ENCODE measurements at places on chromosomes 2 and 18.

DNA sequence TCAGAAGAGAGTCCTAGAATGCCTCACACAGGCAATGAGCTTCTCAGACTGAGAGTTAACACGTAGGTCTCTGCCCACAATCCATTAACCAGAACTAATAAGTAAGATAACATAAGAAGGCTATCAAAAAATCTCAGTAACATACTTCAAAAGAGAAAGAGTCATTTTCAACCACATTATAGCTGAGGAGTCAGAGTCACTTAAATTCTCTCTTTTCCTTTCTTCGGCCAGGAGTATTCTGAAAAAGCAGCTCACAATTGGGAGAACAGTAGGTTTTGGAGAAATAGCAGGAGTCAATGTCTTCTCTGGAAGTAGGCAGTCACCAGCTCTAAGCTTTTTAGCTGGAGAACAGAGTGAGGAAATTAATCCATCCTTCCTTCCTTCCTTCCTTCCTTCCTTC, 1364.4 kb upstream of the NXPH2 start:
- no peak for DNase-seq

- DNase-seq: no peak
These were observed 79.6 kb downstream of the MIB1 start for GRCh38 chr18:21820033-21820810.

GRCh38 chr2:223306371-223306770, 254.4 kb downstream of the KCNE4 start:
- no peak for DNase-seq

DNA sequence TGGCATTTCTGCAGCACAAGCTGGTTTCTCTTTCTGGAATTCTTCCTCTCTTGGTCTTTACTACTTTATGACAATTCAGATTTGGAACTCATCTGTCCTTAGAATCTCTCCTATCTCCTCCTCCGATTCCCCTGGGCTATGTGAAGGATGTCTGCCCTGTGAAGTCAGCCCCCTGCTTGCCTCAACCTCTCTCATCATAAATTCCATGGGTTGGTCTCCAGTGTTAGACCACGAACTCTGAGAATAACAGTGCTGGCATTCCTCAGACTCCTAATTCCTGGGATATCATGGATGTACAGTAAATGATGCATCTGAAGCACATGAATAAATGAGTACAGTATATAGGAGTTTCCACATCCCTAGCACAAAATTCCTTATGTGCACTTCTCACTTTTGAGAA, 21.0 kb upstream of the CYRIA start:
- DNase-seq: no peak

- DNase-seq: no peak
These were observed 24.5 kb downstream of the ZEB2 start for GRCh38 chr2:144495227-144496091.

- DNase-seq: no peak
These were observed 337.5 kb upstream of the NT5C1B start for GRCh38 chr2:18926631-18927524.

DNA sequence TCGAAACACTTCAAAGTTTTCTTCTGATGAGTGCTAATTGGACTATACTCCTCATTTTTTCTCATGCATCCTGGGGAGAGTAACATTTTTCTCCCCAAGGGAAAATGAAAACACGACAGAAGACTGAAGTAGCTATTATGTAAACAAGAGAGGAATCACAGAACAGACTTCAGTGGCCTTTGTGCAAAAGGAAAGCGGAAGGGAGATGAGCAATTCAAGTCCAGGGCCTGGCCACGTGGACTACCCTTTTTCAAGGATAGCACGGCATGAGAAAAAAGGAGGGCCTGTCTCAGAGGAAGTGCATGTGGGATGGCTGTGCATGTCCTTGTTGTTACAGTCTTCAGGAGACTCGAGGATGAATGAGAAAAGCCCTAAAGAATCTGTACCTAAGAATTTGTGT, 43.8 kb upstream of the KCNE4 start:
- DNase-seq: no peak

DNA sequence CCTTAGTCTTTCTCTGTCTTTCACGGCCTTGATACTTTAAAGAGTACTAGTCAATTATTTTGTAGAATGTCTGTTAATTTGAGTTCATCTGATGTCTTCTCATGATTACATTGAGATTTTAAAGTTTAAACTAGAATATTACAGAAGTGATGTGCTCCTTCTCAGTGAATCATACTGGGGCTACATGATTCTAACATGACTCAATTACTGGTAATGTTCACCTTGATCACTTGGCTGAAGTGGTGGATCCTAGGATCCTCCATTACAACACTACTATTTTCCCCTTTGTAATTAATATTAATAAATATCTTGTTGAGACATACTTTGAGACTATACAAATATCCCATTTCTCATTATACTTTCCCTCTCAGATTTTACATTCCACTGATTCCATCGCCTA, 148.5 kb downstream of the CAMKMT start:
- no peak for DNase-seq

DNA sequence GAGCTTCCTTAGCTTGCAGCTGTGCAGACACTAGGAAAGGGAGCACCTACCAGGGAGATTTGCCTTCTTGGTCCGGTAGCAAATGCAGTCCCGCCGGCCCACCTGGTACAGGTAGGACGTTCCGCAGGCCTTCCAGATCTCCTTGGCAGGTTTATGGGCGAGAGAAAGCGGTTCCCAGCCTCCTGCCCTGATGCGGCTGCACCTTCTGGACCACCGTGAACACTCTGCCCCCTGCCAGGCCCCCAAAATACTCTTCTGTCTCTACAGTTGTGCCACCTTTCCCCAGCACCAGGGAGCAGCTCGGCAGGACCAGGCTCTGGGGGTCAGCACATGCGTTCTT, 67.4 kb downstream of the HNRNPLL start:
- DNase-seq: no peak

GRCh38 chr2:71992036-71992435, 155.6 kb downstream of the CYP26B1 start:
- DNase-seq: no peak

DNA sequence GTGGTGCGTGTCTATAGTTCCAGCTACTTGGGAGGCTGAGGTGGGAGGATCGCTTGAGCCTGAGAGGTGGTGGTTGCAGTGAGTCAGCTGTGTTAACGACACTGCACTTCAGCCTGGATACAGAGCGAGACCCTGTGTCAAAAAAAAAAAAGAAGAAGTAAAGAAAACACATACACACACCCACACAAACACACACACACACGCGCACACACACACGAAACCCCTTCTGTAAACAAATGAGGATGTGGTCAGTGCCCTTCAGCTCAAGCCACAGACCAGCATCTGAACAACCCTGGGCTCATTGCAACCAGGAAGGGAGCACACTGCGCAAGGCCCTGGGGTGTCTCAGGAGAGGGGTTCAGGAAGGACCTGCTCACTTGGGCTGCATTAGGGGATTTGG, 47.9 kb upstream of the KCNF1 start:
- DNase-seq: no peak

- DNase-seq: no peak
These were observed 1122.7 kb upstream of the PIK3C3 start for GRCh38 chr18:40832362-40832761.

GRCh38 chr2:144510294-144510991, 9.5 kb downstream of the ZEB2 start:
- DNase-seq: no peak

DNA sequence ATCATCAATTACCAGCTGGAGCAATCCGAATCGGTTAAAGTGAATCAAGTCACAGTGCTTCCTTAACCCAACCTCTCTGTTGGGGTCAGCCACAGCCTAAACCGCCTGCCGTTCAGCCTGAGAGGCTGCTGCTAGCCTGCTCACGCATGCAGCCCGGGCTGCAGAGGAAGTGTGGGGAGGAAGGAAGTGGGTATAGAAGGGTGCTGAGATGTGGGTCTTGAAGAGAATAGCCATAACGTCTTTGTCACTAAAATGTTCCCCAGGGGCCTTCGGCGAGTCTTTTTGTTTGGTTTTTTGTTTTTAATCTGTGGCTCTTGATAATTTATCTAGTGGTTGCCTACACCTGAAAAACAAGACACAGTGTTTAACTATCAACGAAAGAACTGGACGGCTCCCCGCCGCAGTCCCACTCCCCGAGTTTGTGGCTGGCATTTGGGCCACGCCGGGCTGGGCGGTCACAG, 496 bp upstream of the ITGA4 start:
- peak; percentile 50 for DNase-seq

- no peak for DNase-seq
These were observed 5.4 kb upstream of the POLI start for GRCh38 chr18:54263904-54264336.

DNA sequence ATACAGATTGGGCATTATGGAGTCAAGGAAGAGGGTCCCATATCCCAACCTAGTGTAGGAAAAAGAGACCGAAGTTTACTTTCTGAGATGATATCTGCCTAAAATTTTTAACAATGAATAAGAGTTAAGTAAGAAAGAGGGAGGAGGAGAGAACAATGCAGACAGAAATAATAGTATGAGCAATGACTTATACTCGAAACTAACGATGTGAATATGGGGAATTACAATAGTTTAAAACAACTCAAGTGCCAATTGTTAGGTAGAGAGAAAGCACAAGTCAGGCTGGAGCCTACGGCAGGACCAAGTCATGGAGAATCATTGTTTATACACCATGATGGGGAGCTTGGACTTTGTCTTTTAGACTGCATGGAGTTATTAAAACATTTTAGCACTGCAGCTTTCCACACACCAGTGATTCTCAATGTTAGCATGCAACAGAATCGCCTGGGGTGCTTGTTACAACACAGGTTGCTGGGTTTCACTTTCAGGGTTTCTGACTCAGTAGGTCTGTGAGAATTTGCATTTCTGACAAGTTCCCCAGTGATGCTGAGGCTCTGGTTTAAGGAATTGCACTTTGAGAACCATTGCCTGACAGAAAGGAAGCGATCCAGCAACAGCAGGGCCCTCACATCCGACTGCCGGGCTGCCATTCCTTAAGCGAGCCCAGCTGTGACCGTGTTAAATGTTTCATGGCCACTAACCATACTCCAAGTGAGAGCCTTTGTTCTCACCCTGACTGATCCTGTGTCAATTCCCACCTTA, 511.2 kb downstream of the DCDC2C start:
- DNase-seq: no peak

DNA sequence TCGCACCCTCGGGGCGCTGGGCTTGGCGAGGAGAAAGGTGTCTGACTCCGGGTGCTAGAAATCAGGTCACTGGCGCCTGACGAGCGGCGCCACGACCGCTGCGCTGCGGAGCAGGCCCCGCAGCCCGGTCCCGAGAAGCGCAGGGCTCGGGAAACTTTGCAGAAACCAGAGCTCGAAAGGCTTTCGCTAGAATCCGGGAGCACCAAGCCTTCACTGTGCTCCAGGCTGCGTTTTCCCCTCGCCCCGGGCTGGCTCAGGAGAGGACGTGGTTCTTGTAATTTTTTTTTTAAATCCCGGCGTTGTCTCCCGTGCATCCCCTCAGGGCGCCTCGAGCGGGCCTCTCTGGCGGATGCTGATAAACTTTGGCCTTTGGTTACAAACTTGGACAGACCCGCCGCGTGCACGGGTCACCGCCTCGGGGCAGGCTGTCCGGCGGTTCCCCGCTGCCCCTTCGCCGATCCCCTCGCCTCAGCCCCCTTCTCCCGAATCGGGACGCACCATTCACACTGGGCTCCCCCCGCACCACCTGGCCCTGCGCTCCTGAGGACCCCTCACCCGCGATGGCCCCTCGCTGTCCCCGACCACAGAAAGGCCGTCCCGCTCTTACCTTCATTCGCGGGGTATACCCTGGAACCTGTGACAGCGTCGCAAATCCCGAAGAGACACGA, 419 bp downstream of the EPHA4 start:
- DNase-seq: no peak

DNA sequence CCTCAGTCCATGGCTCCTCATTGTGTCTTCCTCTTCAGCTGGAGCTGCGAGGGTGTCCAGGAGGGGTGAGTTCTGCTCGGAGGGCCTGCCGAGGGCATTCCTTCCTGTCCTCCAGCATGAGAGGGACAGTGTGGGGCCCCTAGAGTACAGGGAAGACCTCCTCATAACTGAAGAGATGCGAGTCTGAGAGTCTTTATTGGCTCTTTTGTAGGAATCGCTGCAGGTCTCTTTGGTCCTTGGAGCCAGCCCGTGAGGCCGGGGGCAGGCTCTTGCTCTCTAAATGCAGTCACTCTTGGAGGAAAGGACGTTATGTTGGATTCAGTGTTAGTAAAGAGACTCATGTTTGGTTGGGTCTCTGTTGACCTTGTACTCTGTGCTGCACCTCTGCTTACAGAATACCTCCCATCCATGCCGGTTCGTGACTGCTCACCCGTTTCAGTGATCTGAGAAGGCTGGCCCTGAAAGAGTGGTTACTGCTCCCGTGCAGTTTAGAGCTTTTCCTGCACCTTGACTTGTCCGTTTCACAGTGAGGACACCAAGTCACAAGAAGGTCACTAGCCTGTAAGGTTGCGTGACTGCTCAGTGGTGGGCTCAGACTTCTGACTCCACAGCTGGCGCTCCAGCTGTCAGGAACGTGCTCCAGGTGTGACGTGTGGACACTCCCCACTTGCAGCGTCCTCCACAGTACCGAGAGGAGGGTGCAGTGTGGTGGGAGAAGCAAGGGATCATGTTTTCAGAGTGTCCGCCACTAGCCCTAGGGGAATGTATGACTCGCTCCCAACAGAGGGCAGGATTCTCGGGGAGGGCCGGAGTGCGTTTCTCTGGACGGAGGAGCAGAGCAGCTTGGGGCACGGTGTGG, 7.8 kb downstream of the ATG4B start:
- DNase-seq: no peak

DNA sequence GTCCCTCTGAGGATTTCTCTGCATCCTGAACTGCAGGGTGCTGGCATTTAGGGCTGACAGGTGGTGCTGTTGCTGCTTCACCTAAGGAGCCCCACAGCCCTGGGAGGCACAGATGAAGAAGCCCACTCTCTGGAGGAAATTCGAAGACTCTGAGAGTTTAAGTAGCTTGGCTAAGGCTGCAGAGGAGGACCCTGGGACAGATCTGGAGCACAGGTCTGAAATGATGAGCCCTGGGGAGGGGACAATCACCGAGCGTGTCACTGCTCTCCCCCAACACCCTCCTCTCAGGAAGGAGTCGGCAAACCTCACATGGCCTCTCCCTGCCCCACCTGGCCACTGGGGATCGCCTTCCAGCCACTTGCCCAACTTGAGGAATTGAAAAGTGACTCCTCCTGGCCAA, 18.6 kb downstream of the CYP27C1 start:
- DNase-seq: no peak

GRCh38 chr2:208511573-208511972, 105.0 kb downstream of the PTH2R start:
- no peak for DNase-seq

GRCh38 chr2:98912957-98913915, 22.8 kb downstream of the CRACDL start:
- peak; percentile 49 for DNase-seq

GRCh38 chr2:151713291-151713903, 20.9 kb downstream of the NEB start:
- DNase-seq: no peak

- no peak for DNase-seq
These were observed 4.1 kb downstream of the FEV start for GRCh38 chr2:218980735-218981389.

- DNase-seq: no peak
These were observed at the start of gene SATB2 for GRCh38 chr2:199457147-199458008. TSS of gene SATB2 (minus strand) at chr2:199457939. CDS start at chr2:199456037, 1,902 bp downstream.

GRCh38 chr2:28311660-28312249, 80.9 kb upstream of the FOSL2 start:
- no peak for DNase-seq

Data from CD8-positive, alpha-beta T cell (primary cell).